ENCODE measurements at places on chromosomes 7 and 10. TPM values are rescaled to one million over a fixed set of nuclear protein-coding genes. Genes with fewer than 3 reads are reported as not detected.

CNPY1 gene
- total RNA-seq = not detected

AGMO gene
- total RNA-seq = not detected

IKZF1 gene
- total RNA-seq = not detected

MICALL2 gene
- total RNA-seq = 12.3 TPM

OR6B1 gene
- not detected for total RNA-seq

GBX1 gene
- 0.37 TPM for total RNA-seq

RSPH10B gene
- not detected for total RNA-seq

ZNF316 gene
- 20.2 TPM for total RNA-seq

BLNK gene
- not detected for total RNA-seq

TRIM74 gene
- total RNA-seq = not detected

GPNMB gene
- 14.3 TPM for total RNA-seq

SPDYE9 gene
- not detected for total RNA-seq

SPDYE2 gene
- total RNA-seq = not detected

MKX gene
- total RNA-seq = not detected

UCMA gene
- not detected for total RNA-seq

PDZD7 gene
- total RNA-seq = 4.5 TPM

H2BK1 gene
- not detected for total RNA-seq

CHCHD1 gene
- total RNA-seq = 76.8 TPM

ADD3 gene
- 69.6 TPM for total RNA-seq

NPY gene
- total RNA-seq = not detected

SLC26A5 gene
- total RNA-seq = not detected

PTPRZ1 gene
- total RNA-seq = not detected

GARIN1A gene
- 0.81 TPM for total RNA-seq

POP7 gene
- 136 TPM for total RNA-seq

RNF32 gene
- total RNA-seq = 2.2 TPM

GPR141 gene
- not detected for total RNA-seq

KCNIP2 gene
- total RNA-seq = not detected

TNKS2 gene
- total RNA-seq = 38.4 TPM

EBF3 gene
- 0.24 TPM for total RNA-seq
